ENCODE measurements at places on chromosomes 7 and 10. TPM values are rescaled to one million over a fixed set of nuclear protein-coding genes. Genes with fewer than 3 reads are reported as not detected.

Gene STAG3
- 1.2 TPM for total RNA-seq

- H3K27me3 ChIP-seq, result no peaks in the 10 kb centered on the region
- DNase-seq, result peak; percentile 70
- peaks cover 7% of the 10 kb centered on the region for H3K4me1 ChIP-seq
- H3K27ac ChIP-seq, result peak overlapping the region; percentile 88
- peaks cover 39% of the 10 kb centered on the region for H3K36me3 ChIP-seq
Measured at GRCh38 chr7:30135301-30136116, 723 bp downstream of the MTURN start.

Gene DGKB
- total RNA-seq, result 0.12 TPM

- H3K4me3 ChIP-seq, result no peak overlapping the region
- no peak for DNase-seq
Measured at GRCh38 chr7:115689941-115690340, 340.6 kb downstream of the TFEC start.

Gene SCART1
- total RNA-seq, result 2.2 TPM

DNA sequence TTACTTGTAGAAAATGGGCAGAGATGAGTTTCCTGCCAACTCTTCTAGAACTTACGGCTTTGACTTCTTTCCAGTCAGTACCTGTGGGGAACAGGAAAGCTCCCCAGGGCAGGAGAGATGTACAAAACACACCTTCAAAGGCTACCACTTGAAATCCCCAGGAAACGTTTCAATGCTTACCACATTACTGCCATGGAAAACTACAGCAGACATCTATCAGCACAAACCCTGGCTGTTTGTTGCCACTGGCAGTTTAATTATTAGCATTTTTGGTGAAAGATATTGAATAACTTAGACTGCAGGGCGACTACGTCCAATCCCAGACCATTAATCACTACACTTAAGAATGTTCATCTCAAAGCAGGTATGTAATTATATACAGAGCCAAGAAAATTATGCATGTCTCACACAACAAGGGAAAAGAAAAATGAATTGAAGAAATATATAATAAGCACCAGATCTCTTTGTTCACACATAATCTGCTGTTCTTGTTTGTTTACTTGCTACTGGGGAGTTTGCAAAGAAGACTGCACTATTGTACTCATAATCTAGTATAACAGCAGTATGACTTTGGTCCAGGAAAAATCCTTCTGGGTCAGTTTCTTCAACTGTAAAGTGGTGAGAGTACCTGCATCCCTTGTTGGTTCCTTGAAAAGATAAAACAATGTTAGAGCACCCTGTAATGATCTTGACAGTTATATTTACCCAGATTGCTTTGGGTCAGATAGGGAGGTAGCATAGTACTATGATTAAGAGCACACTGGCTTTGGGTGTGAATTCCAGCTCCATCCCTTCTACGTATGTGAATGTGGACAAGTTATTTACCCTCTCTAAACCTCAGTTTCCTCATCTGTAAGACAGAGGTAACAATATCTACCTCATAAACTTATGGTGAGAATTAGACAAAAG lies 138.3 kb downstream of the DOCK4 start:
- H3K4me1 ChIP-seq, result peaks cover 23% of the 10 kb centered on the region
- H3K27ac ChIP-seq, result peak overlapping the region; percentile 13
- no peaks in the 10 kb centered on the region for H3K27me3 ChIP-seq
- H3K36me3 ChIP-seq, result no peaks in the 10 kb centered on the region
- no peak overlapping the region for H3K4me3 ChIP-seq

DNA sequence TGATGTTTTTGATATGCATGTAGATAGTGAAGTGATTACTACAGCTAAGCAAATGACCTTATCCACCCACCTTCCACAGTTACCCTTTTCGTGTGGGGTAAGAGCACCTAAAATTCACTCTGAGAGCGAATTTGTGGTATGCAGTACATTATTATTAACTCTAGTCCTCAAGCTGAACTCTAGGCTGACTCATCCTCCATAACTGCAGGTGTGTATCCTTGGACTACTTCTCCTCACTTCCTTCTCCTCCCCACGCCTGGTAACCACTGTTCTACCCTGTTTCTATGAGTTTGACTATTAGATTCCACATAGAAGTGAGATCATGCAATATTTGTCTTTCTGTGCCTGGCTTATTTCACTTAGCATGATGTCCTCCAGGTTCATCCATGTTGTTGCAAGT lies 484.6 kb downstream of the GATA3 start:
- peak; percentile 35 for DNase-seq
- peaks cover 27% of the 10 kb centered on the region for H3K4me1 ChIP-seq
- no peaks in the 10 kb centered on the region for H3K27me3 ChIP-seq

- H3K27me3 ChIP-seq, result peaks cover 31% of the 10 kb centered on the region
- H3K4me3 ChIP-seq, result no peak overlapping the region
- H3K27ac ChIP-seq, result peak overlapping the region; percentile 45
- no peak for DNase-seq
Measured at GRCh38 chr7:30989824-30990672, 26.3 kb downstream of the GHRHR start.

DNA sequence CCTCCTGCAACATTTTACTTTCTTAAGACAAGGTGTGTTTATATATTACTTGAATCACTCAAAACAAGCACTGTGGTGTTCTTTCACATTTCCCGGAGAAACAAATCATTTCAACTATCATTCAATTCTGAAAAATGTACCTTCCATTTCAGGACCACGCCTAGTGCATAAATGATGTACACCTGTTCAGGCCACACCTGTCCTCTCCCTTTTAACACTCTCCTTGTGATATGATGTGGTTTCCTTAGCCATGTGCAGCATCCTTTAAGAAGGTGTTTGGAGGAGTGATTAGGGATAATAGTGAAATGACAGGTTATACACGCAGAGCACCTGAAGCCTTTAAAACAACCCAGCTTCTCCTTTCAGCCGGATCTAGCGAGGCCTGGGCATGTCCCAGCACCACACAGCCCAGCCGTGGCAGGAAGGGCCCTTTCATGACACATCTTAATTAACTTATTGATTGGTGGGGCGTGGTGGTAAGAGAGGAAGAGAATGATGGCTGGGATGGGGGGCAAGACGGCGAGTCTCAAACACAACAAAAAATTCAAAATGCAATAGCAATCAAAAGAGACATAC lies 26.9 kb downstream of the ABLIM1 start:
- no peak for DNase-seq
- H3K36me3 ChIP-seq, result peaks cover 22% of the 10 kb centered on the region
- H3K27me3 ChIP-seq, result no peaks in the 10 kb centered on the region

Gene ENO4
- 0.12 TPM for total RNA-seq

DNA sequence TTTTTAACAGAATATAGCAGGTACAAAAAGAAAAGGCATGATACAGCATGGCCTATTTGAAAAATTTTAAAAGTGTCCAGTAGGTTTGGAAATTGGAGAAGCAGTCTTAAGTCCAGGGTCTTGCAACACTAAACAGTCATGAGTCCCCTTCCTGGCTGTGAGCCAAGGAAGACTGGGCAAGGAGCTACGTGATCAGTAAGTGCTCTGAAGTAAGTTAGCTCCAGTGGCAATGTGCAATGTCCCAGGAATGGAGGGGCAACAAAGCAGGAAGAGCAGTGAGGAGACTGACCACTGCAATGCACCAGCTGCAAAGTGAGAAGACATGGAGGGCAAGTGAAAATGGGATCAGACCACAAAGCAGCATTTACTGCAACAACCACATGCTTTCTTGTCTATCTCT lies 72.9 kb upstream of the GRID1 start:
- peaks cover 34% of the 10 kb centered on the region for H3K4me1 ChIP-seq
- H3K27ac ChIP-seq, result peak overlapping the region; percentile 39
- peak; percentile 53 for DNase-seq
- H3K27me3 ChIP-seq, result no peaks in the 10 kb centered on the region

Gene LMBR1
- total RNA-seq, result 85.8 TPM

GRCh38 chr10:80503584-80504157 lies 34.0 kb upstream of the SH2D4B start:
- H3K27me3 ChIP-seq, result no peaks in the 10 kb centered on the region
- H3K36me3 ChIP-seq, result peaks cover 47% of the 10 kb centered on the region
- H3K27ac ChIP-seq, result peak overlapping the region; percentile 90
- peaks cover 100% of the 10 kb centered on the region for H3K4me1 ChIP-seq

Gene SYT15
- 1.5 TPM for total RNA-seq

- H3K4me3 ChIP-seq, result no peak overlapping the region
- H3K36me3 ChIP-seq, result no peaks in the 10 kb centered on the region
- no peaks in the 10 kb centered on the region for H3K4me1 ChIP-seq
- H3K27ac ChIP-seq, result no peak overlapping the region
- no peak for DNase-seq
Measured at GRCh38 chr10:113497198-113497597, 55.7 kb upstream of the HABP2 start.

Gene TFPI2
- total RNA-seq, result 218 TPM

DNA sequence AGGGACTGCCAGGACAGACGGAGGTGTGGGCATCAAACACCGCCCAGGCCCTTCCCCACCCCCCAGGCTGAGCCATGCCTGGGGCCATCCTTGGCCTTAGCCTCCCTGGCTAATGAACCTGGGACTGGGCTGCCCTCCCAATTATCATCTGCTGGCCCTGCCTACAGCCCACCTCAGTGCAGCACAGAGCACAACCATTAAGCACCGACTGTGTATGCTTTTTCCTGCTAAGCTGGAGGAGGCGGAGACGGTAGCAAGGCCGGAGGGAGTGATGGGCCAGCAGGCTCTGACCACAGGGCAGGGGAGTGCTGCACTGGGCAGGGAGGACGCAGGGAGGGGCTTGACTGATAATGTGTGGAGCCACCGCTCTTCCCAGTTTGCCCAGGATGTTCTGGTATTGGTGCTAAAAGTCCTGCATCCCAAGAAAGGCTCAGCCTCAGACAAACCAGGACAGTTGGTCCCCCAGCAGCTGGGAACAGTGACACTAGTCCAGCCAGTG lies 72.0 kb downstream of the C10orf143 start:
- no peaks in the 10 kb centered on the region for H3K36me3 ChIP-seq
- no peaks in the 10 kb centered on the region for H3K27me3 ChIP-seq

Gene DNAH11
- total RNA-seq, result 1.9 TPM

Gene MBL2
- not detected for total RNA-seq

Gene SAP25
- 3.1 TPM for total RNA-seq

Gene CACNB2
- not detected for total RNA-seq

Gene NUPR2
- not detected for total RNA-seq

Gene GDF2
- total RNA-seq, result not detected

Gene CADPS2
- total RNA-seq, result 16.4 TPM

Gene ACBD7
- 8.2 TPM for total RNA-seq

Gene PKD2L1
- not detected for total RNA-seq
